ENCODE measurements at places on chromosomes 2 and 18. TPM values are rescaled to one million over a fixed set of nuclear protein-coding genes. Genes with fewer than 3 reads are reported as not detected.

NFU1 gene
- 32.1 TPM for total RNA-seq

CNTNAP5 gene
- total RNA-seq, result not detected

POTEI gene
- total RNA-seq, result not detected

ITGB6 gene
- 50.4 TPM for total RNA-seq

GBX2 gene
- total RNA-seq, result 4.8 TPM

CRACDL gene
- total RNA-seq, result 0.29 TPM

DNA sequence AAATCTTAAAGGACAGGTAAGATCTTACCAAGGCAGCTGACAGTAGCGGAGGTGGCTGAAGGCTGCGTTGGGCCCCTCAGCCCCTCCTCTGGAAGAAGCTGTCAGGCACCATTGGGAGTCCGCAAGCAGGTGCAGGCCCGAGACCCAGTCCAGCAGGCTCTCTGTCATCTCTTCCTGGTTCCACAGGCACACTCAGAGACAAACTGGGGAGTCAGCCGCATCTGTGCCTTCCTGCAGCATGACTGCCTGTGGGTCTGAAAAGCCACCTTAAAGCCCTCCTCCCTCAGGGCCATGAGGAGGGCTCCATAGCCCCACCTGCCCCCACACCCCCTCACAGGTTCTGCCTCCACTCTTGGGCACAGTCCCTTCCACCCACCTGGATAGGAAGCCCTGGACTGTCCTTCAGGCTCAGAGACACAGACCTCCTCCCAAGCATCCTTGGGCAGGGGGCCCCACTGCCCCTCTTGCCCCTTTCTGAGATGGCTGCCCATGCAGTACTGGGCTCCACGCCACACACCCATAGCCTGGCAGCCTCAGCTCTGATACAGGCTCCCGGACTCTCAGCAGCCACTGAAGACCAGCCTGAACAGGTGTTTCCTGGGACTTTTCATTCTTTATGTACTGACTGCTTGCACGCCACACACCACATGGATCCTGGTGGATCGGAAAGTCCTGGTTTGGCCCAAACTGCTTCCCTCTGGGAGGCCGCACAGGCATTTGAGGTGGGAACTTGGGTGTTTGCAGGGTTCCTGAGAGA lies 239.8 kb downstream of the SEPTIN10 start:
- no peak for DNase-seq

- no peak for DNase-seq
Observed at GRCh38 chr2:140436936-140437335, 1656.7 kb upstream of the NXPH2 start.

DNA sequence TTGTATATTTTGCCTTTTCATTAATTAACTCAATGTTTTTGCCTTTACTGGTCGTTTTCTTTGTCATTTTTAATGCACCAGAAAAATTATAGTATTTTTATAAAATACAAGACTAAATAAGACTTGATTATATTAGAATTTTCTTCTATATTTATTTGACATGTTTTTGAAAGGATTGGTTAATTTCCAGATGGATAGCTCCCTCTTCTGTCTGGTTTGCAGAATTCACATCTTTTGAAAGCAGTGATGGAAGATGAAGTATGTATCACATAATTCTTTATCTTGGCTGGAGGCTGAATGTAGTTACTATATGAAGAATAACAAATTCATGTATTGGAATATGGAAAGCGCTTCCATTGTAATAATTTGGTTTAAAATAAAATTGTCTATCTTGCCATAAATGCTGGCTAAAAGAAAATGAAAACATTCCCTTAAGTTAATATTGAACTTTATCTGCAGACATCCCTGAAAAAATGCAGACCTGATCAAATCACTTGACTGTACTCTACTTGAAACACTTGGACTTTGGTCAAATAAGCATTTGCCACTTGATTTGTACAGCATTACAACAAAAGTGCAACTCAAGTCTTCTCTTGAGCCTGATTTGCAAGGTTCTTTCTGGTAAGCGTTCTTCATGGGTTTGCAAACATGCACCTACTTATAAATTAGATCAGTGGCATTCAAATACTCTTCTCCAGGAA lies 86.3 kb upstream of the EFEMP1 start:
- DNase-seq, result no peak

DNA sequence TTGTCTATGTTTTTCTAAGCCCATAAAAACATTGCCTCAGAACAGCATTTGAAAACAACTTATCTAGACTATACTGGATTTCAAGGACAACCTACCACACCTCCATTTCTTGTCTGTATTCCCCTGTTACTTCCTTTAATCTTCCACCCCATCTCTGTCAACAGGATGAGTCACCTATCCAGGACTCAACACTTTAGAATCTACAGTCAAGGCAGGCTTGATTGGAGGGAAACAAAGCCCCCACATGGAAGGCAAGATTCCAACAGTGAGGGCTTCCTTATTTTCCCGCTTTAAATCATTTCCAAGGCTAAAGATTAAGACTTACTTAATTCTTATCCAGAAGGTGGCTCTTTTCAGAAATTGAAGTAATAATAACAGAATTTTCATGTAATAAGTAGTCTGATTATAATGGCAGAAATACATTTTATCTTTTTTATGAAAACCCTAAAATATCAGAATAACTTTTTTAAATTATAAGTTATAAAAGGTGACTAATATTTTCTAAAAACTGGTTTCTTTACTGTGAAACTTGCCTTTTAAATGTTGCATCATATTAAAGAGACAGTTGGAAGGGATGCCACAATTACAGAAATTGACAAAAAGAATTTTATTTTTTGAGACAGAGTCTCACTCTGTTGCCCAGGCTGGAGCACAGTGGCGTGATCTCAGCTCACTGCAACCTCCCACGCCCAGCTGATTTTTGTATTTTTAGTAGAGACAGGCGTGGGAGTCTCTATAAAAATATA lies 138.7 kb upstream of the CCDC150 start:
- no peak for DNase-seq

DNA sequence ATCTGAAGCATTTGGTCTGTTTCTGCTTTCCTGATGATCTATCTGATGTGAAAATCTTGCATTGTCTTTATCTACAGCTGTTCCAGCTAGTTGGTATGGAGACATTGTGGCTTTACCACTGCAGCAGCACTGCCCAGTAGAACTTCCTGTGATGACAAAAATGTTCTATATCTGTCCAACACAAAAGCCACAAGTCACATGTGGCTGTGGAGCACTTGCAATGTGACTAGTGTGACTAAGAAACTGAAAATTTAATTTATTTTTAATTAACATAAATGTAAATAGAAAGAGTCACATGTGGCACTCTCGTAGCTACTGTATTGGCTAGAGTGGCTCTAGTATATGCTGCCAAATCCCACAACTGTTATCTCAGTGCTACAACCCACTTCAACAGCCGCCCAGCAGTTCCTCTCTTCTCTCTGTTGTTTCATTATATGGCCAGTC lies 425.7 kb downstream of the SETBP1 start:
- DNase-seq, result no peak

DNA sequence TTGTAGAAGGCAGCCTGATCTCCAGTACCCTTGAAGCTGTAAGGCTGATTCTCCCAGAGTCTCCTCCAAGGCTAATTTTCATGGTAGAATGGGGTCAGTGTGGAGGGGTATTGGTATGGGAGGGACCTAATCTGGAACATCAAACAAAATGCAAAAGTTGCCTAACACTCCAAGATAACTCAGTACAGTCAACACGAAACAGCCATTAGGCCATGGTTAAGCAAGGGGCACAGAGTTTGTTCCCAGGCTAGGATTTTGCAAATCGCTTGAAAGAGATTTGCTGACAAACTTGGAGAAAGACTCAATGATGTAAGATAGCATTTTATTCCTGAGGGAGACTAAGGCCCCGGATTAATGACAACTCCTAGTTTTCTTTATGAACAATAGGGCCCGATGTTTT lies 5.4 kb downstream of the PID1 start:
- DNase-seq, result no peak

GRCh38 chr2:72172478-72172877 lies 24.8 kb upstream of the CYP26B1 start:
- no peak for DNase-seq

- DNase-seq, result no peak
Observed at GRCh38 chr2:118805064-118805690, 42.3 kb downstream of the EN1 start.

DNA sequence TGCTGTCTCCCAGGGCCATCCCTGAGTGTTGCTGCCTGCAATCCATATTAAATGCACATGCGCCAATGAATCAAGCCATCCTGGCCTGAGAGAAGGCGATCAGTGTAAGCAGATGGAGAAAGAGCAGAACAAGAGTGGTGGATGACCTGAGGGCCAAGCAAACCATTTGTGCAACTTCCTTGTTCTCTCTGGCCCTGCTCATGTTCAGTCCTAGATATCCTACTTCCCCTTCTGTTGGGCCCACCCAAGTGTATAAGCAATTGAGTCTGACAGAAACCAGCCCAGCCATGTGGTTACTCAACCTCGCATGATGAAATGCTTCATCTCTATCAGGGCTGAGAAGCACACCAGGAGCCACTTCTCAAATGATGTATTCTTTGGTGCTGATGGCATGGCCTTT lies 383.1 kb upstream of the ID2 start:
- no peak for DNase-seq

- no peak for DNase-seq
Observed at GRCh38 chr2:46697830-46698323, 217.7 kb downstream of the MCFD2 start.

- no peak for DNase-seq
Observed at GRCh38 chr2:235048549-235048948, 96.7 kb downstream of the SH3BP4 start.

- no peak for DNase-seq
Observed at GRCh38 chr2:75238670-75239330, 39.5 kb upstream of the TACR1 start.

DNA sequence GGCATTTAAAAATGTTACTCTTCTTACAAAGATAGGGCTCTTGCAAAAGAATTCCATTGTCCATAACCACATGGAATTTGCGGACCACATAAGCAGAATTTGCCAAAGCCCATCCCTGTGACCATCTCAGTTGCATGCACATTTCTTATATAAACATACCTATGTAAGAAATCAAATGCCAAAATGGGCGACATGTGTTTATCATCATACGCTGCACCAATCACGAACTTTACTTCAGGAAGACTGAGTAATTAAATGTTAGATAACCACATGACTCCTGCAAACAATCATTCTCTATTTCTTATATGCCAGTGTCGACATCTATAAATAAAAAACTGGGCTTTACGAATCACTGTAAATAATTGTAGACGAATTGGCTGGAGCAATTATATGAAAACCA lies 186.1 kb upstream of the RBMS1 start:
- DNase-seq, result no peak

Data from epithelial cell of proximal tubule (primary cell).